ENCODE measurements at places on chromosomes 3 and 15.

- DNase-seq = no peak
Observed at GRCh38 chr15:41904541-41905005, 10.7 kb upstream of the SPTBN5 start.

DNA sequence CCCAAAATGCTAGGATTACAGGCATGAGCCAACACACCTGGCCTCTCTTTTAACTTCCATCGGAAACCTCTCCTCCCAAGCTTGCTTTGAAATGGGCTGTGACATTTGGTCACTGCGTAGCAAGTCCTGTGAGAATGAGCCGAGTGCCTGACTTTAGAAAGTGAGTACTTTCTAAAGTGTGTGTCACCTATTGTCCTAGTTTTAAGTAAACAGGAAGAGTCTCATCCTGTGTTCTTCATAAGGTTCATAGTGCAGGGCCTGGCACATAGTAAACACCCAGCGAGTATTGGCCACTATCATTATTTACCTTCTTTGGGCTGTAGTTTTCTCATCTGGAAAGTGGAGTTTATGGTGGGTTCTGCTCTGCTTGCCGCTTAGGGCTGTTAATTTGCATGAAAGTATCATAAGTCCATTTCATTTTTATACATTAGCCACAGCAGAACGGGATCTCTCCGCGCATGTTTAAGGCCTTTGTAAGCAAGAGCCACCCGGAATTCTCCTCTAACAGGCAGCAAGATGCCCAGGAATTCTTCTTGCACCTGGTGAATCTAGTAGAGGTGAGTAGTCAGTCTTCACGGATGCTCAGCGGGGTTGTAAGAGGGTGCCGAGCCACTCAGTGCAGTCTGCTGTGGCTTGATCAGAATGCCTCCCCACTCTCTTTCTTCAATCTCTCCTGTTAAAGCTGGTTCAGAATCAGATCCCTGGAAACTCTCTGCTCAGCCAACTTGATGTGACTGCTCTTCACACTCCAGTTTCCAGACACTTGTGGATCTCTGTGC lies 87.2 kb downstream of the USP13 start:
- DNase-seq = no peak

GRCh38 chr3:136186846-136187245 lies 9.3 kb downstream of the MSL2 start:
- no peak for DNase-seq

DNA sequence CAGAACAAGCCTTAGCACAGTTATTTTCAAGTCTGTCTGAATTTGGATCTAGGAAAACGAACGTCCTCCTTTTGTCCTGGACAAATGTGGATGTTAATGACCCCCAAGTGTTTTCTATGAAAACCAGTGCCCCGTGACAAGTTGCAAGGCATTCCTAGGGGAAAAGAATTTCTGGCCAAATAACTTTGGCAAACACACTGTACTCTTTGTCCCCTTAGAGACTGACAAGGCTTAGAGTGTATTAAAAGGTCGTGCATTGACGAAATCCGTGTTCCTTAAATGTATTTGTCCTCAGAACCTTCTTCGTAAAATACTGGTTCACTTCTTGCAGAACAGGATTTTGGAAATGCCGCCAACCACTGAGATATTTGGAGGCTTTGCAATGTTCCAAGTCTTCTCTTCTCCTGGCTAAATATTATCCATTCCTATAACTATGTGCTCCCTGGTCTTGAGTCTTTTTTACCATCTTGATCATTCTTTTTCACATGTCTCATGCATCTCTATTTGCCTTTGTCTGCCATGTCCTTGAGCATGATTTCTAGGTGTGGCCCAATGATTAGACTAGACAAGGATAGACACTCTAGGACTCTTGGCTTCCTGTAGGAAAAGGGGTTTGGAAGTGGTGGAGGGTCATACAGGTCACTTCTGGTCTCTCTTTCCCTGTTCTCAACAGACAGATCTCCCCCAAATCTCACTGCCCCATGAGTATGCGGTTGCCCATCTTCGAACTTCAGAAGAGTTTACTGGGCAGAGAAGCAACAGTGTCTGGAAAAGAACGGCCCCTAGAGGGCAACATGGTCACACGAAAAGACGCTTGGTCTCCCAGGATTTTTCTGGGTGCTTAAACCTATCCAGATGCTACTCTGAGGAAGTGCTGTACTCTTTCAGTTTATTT lies 117.5 kb downstream of the EDEM1 start:
- DNase-seq = no peak

Measured in CMK (cell line).